Esophagus mucosa (tissue), 1 donor: ENCODE measurements at places on chromosomes 6 and 20.

DNA sequence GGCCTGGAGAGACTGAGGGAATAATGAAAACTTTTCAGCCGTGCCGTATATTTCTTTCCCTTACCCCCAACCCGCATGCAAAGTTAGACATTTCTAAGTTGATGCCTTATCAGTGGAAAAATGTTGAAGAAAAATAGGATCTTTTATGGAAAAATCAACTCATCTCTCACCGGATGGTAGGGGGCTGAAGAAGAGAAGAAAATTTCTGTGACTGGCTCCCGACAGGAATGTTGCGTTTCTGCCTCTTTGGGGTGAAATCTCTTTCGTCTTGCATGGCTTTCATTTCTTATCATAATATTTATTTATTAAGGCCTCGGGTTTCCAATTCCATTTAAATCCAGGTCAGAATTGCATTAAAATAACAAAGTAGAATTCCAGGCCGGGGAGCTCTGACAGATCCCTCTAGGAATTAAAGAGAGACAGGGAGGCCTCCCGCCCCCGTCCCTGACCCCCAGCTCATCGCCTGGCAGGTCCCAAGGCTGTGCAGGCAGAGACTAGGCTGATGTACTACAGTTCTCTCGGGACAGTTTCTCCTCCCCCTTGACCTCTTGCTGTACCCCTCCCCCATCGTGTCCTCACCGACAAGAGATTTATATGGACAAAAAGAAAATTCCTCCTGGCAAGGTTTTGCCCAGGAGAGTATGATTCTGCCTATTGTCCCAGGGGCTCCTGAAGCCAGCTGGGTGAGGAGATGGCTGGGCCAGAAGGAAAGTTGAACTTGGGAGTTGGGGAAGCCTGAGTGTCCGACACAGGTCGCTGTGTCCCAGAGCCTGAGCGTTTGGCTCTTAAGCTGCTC is 1.3 kb downstream of the SCUBE3 start:
- no peak for ATAC-seq

GRCh38 chr6:84836366-84836765 is 72.0 kb upstream of the TBX18 start:
- ATAC-seq: peak; percentile 97

GRCh38 chr6:113672491-113673149 is 184.5 kb upstream of the MARCKS start:
- no peak for ATAC-seq

GRCh38 chr20:4112481-4113421 is 97.4 kb upstream of the RNF24 start:
- ATAC-seq: peak; percentile 85

DNA sequence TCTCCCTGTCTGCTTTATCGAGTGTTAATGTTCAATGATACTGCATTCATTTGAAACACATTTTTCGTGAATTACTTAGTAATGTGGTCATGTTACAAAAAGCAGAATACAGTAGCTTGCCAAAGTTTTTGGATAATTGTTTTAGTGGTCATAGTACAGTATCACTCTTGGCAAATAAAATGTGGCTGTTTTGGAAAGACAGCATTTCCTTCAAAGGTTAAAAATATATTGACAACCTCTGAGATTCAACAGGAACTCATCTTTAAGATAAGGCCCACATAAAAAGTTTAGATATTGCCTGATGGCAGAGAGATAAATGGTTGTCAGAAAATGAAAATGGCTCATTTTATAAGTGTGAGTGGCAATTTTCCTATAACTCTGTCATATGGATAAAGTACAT is 297.7 kb upstream of the MAN1A1 start:
- no peak for ATAC-seq

DNA sequence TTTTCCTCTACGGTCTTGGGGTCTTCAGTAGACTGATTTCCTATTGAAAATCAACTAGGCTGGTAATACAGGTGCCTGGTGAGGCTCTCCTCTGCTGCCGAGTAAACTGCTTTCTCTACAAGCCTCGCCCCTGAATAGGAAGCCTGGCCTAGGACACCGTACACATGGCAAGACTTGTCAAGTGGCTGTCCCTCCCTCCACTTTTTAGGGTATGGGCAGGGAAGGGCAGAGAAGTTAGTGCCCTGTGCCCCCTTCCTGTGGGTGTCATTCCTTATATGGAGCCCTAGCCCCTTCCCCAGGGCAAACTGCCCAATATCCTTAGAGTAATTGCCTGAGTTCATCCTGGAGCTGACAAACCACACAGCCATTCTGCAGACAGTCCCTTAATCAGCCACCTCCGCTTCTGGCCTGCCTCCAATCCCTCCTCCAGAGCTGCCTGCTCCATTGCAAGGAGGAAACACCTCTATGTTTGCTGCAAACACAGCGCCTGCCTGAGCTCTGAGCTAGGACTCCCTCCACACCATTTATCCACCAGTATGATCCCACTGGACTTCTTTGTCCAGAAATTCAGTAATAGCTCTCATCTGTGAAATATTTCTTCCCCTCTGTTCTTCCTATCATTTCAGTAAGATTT is 93.1 kb downstream of the CHD6 start:
- ATAC-seq: peak; percentile 83

DNA sequence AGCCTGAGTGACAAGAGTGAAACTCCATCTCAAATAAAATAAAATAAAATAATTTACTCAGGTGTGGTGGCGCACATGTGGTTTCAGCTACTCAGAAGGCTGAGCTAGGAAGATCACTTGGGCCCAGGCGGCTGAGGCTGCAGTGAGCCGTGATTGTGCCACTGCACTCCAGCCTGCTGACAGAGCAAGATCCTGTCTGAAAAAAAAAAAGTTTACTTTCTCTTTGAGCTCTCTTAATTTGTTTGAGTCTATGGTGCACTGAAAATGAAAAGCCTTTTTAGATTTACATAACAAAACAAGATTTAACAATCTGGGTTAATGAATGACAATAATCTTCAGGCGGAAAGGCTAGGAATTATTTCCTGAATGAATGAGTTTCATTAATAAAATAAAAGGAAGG is 23.3 kb upstream of the NHSL1 start:
- no peak for ATAC-seq

DNA sequence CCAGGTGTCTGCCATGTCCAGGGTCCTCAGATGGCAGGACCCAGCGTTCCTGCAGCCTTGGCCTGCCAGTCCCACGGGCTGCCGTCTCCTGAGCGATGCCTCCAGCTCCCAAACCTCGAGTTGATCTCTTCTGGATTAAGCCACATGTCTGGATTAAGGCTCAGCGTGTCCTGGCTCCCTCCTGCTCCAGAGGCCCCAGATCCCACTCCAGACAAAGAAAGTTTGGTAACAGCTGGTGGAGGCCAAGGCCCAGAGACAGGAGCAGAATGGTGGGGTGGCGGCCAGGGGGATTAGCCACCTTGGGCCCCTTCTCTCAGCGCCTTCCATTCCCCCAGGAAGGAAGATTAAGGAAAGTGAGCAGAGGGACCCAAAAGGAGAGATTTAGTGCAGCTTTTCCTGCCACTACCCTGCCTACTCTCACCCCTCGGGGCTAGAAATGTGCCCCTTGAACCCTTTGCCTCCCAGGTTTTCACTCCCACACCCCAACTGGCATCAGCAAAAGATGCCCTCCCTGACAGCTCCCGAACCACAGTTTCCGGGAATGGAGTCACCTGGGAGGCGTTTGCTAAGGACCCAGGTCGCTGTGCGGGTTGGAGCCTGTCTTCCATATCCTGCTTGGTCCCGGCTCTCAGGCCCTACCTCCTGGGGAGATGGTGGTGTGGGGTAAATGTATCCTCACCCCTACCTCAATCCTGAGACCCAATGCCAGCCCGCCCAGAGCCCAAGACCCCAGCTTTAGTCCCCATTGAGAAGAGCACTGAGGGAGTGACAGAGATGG is 6.9 kb downstream of the SPDEF start:
- peak; percentile 5 for ATAC-seq

DNA sequence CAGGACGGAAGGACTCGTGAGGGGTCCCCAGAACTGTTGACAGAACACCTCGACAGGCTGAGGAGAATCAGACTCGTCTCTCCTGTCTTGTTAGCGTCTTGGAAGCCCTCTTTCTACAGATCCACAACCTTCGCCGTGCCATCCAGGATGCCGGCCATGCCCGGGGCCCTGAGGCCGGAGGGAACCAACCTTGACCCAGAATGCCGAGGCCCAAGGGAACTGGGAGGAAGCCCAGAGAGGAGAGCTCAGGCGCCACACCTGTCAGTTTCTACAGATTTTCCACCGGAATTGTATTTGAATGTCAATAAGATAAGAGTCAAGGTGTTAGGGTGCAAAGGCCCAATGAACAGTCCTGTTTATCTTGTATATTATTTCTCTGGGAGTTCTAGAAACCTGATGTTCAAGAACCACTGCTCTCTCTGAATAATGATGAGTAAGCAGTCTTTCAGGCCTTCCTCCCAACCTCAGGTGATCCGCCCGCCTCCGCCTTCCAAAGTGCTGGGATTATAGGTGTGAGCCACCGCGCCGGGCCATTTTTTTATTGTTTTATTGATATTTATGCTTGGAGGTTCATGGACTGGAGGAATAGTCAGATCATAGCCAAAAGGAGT is 799 bp upstream of the ME1 start:
- ATAC-seq: peak; percentile 92

DNA sequence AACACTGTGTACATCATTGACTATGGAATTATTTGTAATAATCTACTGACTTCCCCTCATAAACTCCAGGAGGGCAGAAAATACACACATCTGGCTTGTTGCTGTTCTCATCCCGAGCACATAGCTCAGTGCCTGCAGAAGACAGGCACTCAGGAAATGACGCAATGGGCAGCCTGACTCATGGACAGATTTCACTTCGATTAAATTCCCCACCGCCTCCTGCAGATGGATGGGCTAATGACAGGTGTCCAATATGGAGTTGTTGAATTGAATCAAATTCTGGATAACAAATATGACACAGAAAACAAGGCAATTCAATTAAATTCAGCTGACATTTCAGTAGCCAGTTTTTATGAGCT is 9.1 kb downstream of the ANKRD60 start:
- no peak for ATAC-seq

GRCh38 chr6:51350308-51350904 is 531.7 kb downstream of the TFAP2B start:
- no peak for ATAC-seq

- ATAC-seq: no peak
Observed at GRCh38 chr6:21501021-21501354, 92.6 kb upstream of the SOX4 start.

DNA sequence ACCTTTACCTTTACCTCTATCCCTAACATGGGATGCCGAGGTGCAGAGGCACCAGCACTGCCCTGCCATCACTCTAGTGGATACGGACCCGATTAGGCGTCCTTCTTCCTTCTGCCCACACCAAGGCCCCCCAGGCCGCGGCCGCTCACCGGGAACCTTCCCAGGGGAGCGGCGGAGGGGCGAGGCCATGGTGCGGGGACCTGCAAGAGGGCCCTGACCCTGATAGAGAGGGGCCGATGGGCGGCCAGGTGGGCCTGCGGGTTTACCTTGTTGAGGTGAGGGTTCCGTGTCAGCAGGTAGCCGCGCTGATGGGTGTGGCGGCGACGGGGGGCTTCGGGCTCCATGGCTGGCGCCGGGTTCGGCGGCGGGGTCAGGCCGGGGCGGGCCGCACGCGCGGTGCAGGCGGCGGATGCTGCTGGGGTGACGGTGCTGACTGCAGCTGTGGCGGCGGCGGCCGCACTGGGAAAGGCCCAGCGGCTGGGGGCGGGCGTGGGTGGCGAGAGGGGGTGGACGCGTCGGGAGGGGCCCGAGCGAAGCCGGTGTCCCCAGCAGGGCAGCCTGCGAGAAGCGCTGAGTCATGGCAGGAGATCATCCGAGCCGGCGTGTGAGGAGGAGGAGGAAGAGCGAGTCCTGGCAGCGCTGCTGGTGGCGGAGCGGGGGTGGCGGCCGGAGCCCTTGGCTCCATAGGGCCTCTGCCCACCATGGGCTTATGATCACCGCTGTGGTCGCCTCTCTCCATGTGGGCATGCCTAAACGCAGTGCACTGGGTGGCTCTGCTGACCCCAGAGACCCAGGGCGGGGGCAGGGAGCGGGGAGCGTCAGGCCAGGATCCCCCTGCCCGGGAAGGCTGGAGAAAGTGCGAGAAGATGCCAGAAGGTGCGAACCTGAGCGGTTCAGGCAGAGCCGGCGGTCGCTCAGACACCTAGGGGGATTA is at the start of gene ME1:
Gene ME1 (minus strand): TSS at position 441 of the 934 bp plus-strand sequence. CDS start 97 bp downstream, at position 344.
- peak; percentile 95 for ATAC-seq

- peak; percentile 52 for ATAC-seq
Observed at GRCh38 chr20:728256-728944, 39.9 kb downstream of the SLC52A3 start.

- no peak for ATAC-seq
Observed at GRCh38 chr6:106162921-106163320, 76.8 kb downstream of the PRDM1 start.

GRCh38 chr6:122780114-122780513 is 598 bp downstream of the FABP7 start:
- no peak for ATAC-seq

- ATAC-seq: peak; percentile 69
Observed at GRCh38 chr6:40610229-40610628, 23.1 kb upstream of the LRFN2 start.

DNA sequence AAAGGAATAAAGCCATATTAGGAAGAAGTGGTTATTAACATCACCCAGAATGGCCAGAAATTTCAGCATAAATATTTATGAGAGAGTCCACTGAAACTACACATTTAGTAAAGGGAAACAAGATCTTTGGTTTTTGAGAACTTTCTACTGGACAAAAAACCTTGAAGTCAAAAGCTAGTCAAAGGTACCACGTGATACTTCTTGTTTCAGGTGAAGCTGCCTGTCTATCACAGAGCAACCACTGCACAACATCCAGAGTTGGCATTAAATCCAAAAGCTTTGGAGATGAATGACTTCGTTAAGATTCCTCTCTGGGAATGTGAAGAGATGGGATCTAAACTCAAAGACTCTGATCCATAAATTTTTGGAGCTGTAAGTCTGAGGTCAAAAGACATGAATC is 137.0 kb downstream of the KCNQ5 start:
- ATAC-seq: no peak

- ATAC-seq: peak; percentile 62
Observed at GRCh38 chr6:130293800-130294199, 71.0 kb upstream of the SAMD3 start.

DNA sequence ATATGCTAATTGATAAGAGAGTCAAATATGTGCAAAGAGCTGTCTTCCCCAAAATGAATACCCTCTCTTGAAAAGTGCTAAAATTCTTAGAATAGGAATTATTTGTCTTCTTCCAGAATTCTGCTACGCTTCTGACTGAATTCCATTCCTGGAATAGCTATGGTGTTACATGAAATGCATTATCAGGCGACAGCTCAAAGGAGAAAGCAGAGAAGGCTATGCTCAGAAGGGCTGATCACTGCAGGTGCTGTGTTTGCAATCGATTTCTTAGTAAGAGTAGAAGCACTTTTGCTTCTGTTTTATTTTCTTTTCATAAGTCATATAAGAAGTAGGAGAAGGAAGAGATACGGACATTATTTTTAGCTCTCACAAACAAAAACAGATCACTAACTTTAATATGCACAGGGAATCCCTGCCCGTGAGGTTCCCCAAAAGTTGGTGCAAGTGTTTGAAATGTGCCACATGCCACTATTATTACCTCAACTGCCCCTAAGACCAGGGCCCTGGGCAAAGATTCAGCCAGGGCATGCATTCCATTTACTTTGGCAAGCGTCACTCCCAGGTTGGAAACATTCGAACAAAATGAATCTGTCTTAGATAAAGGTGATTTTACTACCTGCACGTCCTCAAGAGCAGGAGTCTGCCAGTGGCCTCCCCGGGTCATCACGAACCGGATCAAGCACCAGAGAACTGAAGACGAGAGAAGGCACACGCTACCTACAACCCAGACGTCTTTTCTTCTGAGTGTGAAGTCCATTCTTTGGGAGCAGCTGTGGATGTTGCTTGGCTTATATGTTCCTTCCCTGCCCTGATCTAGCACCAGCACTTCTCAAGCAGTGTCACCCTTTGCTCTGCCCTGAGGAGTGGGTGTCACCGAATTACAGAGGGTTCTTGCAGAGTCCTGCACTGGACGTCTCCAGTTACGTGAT is 7.2 kb downstream of the MYLK4 start:
- no peak for ATAC-seq

- ATAC-seq: no peak
Observed at GRCh38 chr6:110833831-110834230, 18.6 kb upstream of the CDK19 start.
